ENCODE measurements at places on chromosomes 4 and X. TPM values are rescaled to one million over a fixed set of nuclear protein-coding genes. Genes with fewer than 3 reads are reported as not detected.

The RXFP1 gene
- total RNA-seq: 3.1 TPM

The OPRPN gene
- not detected for total RNA-seq

The NUDT11 gene
- 12.4 TPM for total RNA-seq

DNA sequence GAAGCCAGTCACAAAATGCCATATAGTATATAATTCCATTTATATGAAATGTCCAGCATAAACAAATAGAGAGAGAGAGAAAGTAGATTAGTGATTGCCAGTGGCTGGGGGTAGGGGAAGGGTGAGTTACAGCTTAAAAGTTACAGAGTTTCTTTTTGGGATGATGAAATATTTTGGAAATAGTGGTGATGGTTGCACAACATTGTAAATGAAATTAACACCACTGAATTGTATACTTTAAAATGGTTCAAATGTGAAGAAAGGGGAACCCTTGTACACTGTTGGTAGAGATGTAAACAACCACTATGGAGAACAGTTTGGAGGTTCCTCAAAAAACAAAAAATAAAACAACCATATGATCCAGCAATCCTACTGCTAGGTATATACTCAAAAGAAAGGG lies 131.2 kb upstream of the GPC4 start:
- DNase-seq: no peak

DNA sequence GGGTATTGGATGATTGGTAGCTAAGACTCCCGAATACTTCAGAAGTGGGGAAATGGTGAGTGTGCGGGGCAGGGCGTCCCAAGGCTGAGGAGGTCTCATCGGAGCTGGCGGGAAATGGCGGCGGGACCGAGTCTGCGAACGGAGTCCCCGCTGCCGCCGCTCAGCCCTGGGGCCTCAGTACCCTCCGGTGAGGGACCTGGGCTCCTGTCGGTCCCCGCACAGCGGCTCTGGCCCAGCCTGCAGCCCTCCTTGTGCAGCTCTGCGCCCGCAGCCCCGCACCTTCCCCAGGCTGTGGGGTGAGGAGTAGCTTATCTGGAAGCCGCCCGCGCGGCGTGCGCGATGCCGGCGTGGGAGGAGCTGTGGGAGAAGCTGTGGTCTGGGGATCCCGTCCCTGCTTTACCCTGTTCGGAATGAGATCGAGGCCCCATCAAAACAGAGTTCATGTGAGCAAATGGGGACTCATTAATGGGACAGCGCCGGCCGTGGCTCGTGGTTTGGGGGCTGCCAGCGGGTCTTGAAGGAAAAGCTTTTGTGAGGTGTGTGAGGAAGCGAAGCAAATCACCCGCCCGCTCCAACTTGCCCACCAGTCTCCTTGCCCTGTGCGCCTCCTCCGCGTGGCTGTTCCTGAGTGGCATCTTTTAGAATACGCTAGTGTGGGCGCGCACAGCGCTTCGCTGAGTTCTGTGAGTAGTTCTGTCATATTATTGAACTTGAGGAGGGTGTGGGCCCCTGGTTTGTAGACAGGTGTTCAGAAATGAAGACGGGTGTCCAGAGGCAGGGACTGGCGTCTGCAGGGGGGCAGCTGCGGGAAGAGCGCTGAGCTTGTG lies 531 bp downstream of the ZNF141 start:
- DNase-seq: peak; percentile 68

DNA sequence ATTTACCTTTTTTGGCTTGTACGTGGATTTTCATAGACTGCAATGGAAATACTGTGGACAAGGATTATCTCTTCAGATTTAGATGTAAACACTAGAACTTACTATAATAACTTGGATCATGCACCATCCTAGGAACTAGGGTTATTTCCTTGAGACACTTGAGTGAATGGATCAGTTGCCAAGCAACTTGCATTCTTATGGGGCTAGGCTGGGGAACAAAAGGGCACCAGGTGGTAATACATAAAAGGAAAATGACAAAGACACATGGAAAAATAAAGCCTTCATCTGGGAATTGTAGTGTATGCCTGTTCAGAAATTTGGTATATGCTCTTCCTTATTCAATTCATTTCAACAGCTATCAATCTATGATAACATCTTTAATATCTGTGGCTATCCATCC lies 247.1 kb downstream of the SPRY1 start:
- no peak for DNase-seq

DNA sequence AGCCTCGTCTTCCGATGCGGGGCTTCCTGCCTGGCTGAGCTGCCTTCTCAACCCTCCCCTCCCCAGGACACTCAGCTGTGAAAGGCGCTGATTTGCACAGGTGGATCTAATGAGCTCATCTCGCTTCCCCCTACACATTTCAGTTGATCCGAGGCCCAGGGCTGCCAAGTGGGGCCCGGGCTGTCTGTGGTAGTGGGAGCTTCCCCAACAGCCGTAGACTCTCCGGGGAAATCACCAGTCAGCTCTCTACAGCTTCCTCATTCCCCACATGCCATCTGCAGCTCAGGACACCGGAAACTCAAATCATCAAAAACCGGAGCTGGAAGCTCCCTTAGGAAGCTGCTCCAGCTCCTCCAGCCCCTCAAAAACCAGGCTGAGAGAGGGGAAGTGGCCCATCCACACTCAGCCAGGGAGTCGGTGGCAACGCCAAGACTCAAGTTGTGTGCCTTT lies 56.2 kb downstream of the SMIM20 start:
- DNase-seq: no peak

DNA sequence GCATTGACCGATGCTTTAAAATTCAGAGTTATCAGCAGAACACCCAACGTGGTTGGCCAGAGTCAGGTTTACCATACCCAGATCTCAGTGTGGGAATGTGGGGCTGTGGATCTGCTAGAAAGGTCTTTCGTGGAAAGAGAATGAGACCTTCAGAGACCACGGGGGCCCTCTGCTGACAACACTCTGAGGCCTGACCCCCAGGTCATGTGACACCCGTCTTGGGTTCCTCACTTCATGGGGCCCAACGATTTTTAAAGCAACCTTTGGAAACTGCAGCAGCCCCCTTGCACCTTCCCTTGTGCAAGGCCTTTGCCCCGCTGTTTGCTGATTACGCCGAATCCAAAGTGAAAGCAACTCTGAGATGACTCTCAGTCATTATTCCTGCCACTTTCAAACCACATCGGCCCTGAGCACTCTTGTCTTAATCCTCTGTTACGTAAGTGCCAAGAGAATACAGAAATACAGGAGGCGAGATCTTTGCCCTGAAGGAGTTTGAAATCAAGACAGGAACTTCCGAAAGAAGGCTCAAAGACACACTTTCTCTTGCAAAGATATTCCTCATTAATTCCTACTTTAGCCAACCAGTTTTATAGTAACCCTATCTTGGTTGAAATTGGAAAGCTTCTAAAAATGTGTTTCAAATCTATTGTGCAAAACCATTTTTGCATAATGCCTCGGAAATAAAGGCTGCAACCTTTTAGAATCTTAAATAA lies 88.3 kb downstream of the EVC2 start:
- no peak for DNase-seq

- no peak for DNase-seq
Observed at GRCh38 chr4:188363196-188363595, 224.0 kb downstream of the TRIML1 start.

DNA sequence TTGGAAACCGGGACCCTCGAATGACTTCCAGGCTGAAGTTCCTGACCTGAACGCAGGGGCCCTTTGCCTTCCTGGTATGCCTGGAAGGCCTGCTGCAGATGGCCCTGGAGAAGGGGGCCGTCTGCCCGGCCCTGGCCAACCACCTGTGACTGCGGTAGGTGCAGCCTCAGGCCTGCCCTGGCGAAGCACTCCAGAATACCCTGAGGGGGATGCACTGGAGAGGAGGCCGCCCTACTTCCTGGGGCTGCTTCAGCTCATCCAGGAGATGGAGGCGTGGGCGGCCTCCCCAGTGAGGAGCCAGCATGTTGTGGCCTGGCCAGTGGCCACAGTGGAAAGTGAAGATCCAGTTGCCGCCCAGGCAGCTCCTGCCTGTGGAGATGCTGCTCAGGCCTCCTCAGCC lies 26.4 kb upstream of the PNMA3 start:
- peak; percentile 18 for DNase-seq

DNA sequence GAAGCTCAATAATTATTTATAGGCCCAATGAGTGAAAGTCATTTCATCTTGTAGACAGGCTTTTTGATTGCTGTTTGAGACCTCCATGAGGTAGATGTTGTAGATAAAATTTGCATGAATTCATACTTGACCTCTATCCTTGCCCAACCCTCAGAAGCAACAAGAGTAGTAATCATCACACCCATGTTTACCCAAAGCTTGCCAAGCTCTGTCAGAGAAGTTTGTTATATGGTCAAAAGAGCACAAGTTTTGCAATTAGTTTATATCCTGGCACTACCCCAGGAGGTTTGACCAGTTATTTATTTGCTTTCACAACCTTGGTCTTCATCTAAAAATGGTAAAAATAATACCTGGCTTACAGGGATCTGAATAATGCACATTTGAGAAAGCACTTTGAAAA lies 20.7 kb downstream of the ADH7 start:
- no peak for DNase-seq
